ENCODE measurements at places on chromosomes 6 and 20. TPM values are rescaled to one million over a fixed set of nuclear protein-coding genes. Genes with fewer than 3 reads are reported as not detected.

The NR2E1 gene
- total RNA-seq, result 0.03 TPM

The ZNF831 gene
- total RNA-seq, result not detected

The BRPF3 gene
- total RNA-seq, result 10.5 TPM

The SCGN gene
- total RNA-seq, result 0.30 TPM

The SCRT2 gene
- total RNA-seq, result not detected

The PDE10A gene
- 36.1 TPM for total RNA-seq

The RIOK1 gene
- total RNA-seq, result 11.5 TPM

The BACH2 gene
- 0.70 TPM for total RNA-seq

The TFB1M gene
- 9.2 TPM for total RNA-seq

The DPPA5 gene
- not detected for total RNA-seq

The PEX3 gene
- 11.8 TPM for total RNA-seq

The AVP gene
- total RNA-seq, result not detected

The VWA7 gene
- 2.0 TPM for total RNA-seq

The BCAS4 gene
- total RNA-seq, result 31.1 TPM

The TRIM31 gene
- total RNA-seq, result 1.2 TPM

All from A549 treated with CORT108297 at 1 μM for 4 hours (cell line).